ENCODE measurements at places on chromosomes 3 and 15.

DNA sequence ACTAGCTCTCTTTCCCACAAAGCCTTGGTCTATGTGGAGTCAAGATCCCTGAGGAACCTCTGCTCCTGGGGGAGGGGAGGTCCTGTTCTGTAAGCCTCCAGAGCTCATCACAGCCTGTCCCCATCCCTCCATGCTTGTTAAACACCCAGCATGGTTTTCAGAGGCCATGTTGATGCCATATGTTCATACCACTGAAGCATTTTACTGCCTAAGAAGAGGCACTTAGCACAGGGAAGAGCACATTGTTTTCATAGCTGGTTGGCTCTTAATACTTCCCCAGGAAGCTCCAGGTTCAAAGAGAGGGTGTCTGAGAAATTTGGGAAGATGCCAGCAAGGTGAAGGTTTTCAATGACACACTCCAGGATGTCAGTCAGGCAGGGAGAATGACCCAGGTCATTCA lies 25.6 kb downstream of the CPNE4 start:
- DNase-seq = no peak

DNA sequence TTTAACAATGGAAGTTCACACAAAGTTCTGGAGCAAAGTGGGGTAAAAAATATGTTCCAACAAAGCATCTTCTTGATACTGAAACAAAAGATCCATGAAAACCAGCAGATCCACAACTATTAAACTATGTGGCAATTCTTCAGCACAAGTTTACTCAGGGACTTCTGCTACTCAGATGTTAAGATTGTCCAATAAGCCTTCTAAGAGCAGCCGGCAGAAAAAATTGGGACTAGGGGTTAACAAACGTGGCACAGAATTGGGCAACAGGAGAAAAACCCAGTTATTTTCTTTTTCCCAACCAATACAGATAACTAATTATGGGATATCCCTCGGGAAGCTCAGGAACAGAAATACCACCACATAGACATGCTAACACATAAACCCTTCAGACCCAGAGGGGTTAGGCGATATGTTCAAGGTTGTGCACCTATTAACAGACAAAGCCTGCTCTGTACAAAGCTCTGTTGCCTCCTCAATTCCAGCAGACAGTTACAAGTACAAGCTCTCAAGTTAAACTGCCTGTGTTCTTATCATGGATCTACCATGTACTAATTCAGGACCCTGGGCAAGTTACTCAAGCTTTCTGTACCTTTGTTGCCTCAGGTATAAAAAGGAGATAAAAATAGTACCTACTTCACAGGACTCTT lies 6.8 kb downstream of the SSR3 start:
- DNase-seq = no peak

GRCh38 chr3:12644331-12644937 lies 19.5 kb downstream of the RAF1 start:
- no peak for DNase-seq

DNA sequence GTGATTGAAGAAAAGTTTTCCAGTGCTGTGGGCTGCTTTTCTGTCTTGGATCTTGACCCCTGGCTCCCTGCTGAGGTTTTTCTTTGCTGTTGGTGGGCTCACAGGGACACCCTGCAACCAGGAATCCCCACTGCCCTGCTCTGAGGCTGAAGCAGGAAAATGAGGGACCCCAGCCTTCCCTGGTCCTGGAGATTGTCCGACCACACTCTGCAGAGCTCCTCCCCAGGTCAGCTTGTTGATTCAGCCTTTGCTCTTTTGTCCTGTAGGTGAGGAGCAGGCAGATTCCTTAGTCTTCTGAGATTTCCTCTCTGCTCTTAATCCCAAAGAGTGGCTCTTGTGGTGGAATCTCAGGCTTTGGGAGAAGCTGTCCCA lies 194.5 kb downstream of the RPLP1 start:
- no peak for DNase-seq

DNA sequence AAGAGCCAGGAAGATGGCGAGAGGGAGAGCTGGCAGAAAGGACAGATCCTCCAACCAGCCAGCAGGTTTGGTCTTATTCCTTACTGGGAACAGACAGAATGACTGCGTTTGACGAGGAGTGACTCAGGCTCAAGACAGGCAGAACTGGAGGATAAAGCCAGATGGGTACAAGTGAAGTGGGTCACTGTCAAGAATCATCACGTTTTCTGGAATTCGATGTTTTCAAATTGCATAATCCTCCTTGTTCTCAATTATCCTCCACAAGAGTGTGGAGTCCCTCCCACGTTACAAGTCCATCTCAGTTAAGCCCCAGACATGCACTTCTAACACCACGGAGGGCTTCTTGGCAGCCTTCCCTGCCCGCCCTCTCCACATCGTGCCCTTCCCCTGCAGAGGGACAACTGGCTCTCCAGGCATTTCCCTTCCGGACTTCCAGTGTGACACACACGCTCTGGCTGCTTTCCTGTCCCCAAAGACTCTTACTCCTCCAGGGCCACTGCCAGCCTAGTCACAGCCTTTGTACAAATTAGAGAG lies 183.1 kb downstream of the CHST2 start:
- no peak for DNase-seq

GRCh38 chr3:38480930-38481329 lies 15.2 kb upstream of the EXOG start:
- no peak for DNase-seq

DNA sequence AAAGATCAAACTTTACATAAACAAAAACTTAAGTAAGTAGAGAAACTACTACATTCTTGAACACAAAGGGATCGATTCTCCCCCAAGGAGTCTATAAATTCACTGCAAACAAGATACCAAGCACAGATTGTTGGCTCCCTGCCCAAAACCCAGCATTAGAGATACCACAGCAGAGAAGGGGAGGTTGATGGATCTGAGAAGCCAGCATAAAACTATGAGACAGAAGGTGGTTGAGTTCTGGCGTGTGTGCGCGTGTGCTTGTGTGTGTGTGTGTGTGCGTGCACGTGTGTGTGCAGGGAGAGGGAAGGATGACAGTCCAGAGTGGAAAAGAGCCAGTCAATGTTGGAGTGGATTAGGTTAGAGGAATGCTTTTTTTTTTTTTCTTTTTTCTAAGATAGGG lies 143.2 kb upstream of the PRR20G start:
- no peak for DNase-seq

GRCh38 chr3:120093911-120094775 lies at the start of gene GSK3B:
GSK3B (minus strand) TSS chr3:120094447; CDS start chr3:120093434, 1,013 bp downstream.
- peak; percentile 82 for DNase-seq

- no peak for DNase-seq
Measured at GRCh38 chr3:151962912-151963311, 89.5 kb downstream of the SUCNR1 start.

DNA sequence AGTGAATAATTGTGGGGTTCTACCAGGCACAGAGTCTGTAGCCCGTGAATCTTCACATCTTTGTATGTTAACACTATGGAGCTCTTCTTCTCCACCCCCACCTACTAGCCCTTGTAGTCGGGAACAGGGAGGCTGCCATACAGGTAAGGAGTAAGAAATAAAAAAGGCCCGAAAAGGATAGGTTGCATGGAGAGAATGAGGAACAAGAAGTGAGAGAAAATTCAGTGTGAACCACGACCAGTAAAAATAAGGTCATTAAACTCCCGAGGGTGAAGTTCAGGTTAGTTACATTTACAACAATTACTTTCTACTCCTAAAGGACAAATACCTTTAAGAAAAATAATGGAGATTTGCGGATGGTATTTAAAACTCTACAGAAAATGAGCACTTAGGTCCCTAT lies 53.3 kb downstream of the OSBPL10 start:
- DNase-seq = no peak

- peak; percentile 41 for DNase-seq
Measured at GRCh38 chr3:138774529-138775253, 60.0 kb downstream of the PIK3CB start.

GRCh38 chr3:177045222-177045621 lies 152.1 kb downstream of the TBL1XR1 start:
- no peak for DNase-seq

- DNase-seq = no peak
Measured at GRCh38 chr3:159123877-159124276, 322.0 kb downstream of the MFSD1 start.

GRCh38 chr3:144221761-144222160 lies 250.1 kb downstream of the DIPK2A start:
- no peak for DNase-seq

GRCh38 chr15:57923750-57924149 lies 141.8 kb downstream of the ALDH1A2 start:
- no peak for DNase-seq

DNA sequence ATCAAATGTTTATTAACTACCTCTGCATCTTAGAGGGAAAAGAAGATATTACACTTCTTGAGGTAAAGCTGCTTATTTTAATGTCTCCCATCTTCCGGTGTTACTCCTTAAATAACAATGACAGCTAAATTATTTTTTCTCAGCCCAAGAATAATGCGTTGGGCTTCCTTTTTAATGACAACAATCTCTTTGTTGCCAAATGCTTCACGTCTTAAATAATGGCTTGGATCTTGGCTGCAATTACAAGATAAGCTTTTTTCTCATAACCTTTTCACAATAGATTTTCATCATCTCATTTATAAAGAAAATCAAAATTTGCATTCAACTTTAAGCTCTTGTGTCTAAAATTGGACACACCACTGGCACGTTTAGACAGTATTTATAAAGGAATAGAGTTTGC lies 89.2 kb upstream of the COL8A1 start:
- DNase-seq = no peak

- DNase-seq = no peak
Measured at GRCh38 chr3:62159709-62160092, 213.6 kb downstream of the FEZF2 start.

GRCh38 chr3:9345041-9345440 lies 17.8 kb upstream of the THUMPD3 start:
- no peak for DNase-seq

DNA sequence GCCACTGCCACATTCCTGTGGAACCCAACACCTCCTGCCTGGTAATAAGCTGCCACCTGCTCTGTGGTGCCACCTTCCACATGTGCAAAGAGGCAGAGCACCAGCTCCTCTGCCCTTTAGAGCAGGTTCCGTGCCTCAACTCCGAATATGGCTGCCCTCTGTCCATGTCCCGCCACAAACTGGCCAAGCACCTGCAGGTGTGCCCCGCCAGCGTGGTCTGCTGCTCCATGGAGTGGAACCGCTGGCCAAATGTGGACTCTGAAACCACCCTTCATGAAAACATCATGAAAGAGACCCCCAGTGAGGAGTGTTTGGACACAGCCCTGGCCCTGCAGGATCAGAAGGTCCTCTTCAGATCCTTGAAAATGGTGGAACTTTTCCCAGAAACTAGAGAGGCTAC lies 28.3 kb downstream of the FBXO40 start:
- no peak for DNase-seq

DNA sequence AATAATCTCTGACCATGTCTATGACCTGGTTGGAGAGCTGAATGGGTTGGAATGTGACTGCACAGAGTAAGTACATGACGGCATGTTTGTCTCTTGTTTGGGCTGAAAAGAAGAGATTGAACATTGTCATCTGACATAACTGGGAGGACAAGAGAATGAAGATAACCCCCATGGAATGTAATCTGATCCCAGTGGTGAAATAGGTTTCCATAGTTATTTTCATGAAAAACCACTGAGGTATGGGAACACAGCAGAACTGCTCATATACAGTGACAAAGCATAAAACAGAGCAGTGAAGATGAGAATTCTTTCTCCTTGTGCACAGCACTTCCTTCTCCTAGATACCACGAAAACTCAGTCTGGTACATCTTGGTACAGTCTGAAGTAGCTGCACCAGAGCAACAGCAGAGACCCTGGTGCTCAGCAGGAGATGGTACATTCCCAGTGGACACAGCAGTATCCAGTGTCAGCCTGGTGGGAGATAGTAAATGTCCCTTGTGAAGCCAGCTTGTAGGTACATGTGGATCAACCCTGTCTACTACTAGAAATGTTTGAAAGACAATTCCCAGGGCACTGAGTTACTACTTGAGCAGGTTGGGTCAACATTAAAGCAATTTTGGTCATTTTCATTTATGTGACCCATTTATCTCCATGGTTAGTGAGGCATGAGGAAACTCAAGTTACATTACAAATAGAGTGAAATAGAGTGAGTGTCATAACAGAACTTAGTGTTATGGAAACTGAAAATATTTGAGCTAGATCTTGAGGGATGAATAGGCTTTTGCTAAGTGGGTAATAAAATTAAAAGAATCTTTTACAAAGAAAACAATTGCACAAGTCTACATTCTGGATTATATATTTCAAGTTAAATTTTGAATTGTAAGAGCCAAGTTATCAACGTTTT lies 178.3 kb downstream of the SUCNR1 start:
- no peak for DNase-seq

GRCh38 chr15:51947124-51947523 lies 24.5 kb downstream of the LEO1 start:
- DNase-seq = no peak

- DNase-seq = no peak
Measured at GRCh38 chr3:140207541-140207940, 272.6 kb downstream of the CLSTN2 start.

GRCh38 chr3:138437281-138437680 lies 2.9 kb downstream of the ESYT3 start:
- no peak for DNase-seq

GRCh38 chr15:90419738-90420406 lies 31.8 kb downstream of the IQGAP1 start:
- DNase-seq = peak; percentile 68

- DNase-seq = no peak
Measured at GRCh38 chr3:102141096-102141927, 292.0 kb downstream of the NFKBIZ start.

All from stimulated activated naive CD8-positive, alpha-beta T cell treated with anti-CD3 and anti-CD28 coated beads, Interleukin-15, amount 100 ng/mL, for 72 hours (primary cell).